ENCODE measurements at places on chromosomes 1 and 21. TPM values are rescaled to one million over a fixed set of nuclear protein-coding genes. Genes with fewer than 3 reads are reported as not detected.

DNA sequence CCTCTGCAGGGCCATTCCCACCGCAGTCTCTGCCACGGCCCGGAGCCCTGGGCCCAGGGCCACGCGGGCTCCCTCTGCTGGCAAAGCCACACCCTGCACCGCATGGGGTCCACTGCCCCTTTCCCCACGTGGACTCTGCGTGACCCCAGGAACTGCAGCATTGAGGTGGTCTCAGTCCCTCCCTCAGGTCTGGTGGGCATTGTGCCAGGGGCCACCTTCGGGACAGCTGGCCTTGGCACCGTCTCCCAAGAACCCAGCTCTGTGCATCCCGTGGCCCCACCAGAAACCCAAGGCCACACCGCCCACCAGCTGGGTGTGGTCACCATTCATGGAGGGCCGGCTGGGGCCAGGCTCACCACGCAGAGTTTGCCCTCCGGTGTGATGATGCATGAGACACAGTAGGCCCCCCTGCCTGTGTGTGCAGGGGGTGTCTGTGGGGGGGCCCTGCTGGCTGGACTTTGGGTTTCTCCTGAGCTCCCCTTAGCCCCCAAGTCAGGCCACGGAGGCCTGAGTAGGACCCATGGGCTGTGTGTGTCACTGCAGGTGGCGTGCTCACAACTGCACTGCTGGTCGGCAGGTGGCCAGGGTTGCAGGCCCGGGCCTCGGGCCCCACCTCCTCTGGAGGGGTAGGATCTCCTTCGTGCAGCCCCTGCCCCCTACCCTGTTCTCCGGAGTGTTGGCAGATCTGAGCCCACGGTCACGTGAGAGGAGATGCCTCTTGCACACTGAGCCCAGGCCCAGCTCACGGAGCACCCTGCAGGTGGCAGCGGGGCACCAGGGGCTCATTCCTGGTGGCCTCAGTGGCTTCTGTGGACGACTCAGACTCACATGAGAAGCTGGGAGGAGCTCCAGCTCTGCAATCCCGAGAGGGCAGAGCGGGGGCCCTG lies 5.8 kb downstream of the VWA1 start:
- peak; percentile 56 for DNase-seq

- no peak for DNase-seq
Observed at GRCh38 chr1:227459326-227459841, 104.0 kb upstream of the ZNF678 start.

GRCh38 chr1:14945132-14946010 lies 208.2 kb upstream of the TMEM51 start:
- no peak for DNase-seq

- no peak for DNase-seq
Observed at GRCh38 chr1:229334716-229335115, 8.1 kb downstream of the CCSAP start.

DNA sequence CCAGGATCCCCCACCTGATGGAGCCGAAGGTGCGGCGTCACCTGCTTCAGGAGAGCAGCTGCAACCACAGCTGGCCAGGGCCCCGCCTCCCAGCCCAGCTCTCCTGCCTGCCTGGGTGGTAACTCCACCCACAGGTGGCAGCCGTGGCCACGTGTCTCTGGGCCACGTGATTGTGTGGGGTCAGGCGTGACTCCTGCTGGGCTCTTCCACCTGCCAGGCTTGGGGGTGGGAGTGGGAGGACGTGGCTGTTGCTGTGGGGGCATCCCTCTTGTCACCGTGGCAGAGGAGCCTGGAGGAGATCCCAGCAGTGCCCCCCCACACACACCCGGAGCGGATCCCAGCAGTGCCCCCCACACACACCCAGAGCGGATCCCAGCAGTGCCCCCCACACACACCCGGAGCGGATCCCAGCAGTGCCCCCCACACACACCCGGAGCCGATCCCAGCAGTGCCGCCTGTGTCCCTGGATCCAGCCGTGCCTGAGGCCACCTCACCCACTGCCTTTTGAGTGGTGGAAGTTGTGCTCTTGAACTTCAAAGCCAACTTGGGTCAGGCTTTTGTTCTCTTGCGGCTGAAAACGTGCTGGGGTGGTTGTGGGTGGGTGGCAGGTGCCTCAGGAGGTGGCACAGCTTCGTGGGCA lies 32.2 kb downstream of the POFUT2 start:
- no peak for DNase-seq

The KHDRBS1 gene
- 116 TPM for polyA plus RNA-seq

The SYPL2 gene
- not detected for polyA plus RNA-seq

DNA sequence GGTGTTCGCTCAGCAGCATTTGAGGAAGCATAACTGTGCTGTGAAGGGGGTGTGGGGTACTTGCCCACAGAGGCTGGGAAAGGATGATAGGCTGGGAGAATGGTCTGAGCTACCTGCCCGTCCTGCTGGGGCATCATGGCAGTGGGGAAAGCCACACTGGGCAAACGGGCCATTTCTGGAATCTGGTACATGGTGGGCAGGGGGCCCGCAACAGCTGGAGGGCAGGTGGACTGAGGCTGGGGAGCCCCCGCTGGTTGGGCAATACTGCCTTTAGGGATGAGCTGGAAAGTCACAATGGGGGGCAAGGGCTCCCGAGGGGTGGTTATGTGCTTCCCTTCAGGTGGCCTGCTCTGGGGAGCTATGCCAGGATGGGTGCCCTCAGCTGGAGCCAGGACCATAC lies 19.2 kb upstream of the ADAM30 start:
- DNase-seq = no peak

- no peak for DNase-seq
Observed at GRCh38 chr21:15592271-15592860, 137.4 kb upstream of the USP25 start.

DNA sequence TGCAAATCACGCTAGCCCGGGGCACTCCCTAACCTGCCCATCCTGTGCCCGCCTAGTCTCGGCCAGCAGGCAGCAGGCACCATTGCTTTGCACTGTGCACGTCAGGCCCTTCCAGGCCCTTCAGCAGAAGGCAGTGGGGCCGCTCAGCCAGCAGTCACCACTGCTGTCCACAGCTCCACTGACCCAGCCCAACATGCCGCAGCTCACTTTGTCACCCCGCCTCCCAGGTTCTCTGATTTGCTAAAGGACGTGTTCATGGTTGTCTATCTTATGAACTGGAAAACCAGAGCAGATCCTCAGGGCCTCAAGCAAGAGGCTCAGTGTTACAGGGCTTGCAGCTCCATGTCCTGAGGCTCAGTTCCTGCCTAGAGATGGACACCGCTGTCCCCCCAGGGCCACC lies 14.2 kb upstream of the SPOCD1 start:
- DNase-seq = no peak

GRCh38 chr1:81044708-81045107 lies 756.0 kb upstream of the ADGRL2 start:
- DNase-seq = no peak

- no peak for DNase-seq
Observed at GRCh38 chr21:16376673-16377072, 646.9 kb downstream of the USP25 start.

- no peak for DNase-seq
Observed at GRCh38 chr1:40224040-40224439, 23.7 kb upstream of the TMCO2 start.

The KCNH1 gene
- polyA plus RNA-seq = not detected

The AMY1A gene
- not detected for polyA plus RNA-seq

- DNase-seq = no peak
Observed at GRCh38 chr1:15351310-15351709, 58.4 kb upstream of the EFHD2 start.

- DNase-seq = no peak
Observed at GRCh38 chr1:244705261-244706234, 52.6 kb downstream of the DESI2 start.

DNA sequence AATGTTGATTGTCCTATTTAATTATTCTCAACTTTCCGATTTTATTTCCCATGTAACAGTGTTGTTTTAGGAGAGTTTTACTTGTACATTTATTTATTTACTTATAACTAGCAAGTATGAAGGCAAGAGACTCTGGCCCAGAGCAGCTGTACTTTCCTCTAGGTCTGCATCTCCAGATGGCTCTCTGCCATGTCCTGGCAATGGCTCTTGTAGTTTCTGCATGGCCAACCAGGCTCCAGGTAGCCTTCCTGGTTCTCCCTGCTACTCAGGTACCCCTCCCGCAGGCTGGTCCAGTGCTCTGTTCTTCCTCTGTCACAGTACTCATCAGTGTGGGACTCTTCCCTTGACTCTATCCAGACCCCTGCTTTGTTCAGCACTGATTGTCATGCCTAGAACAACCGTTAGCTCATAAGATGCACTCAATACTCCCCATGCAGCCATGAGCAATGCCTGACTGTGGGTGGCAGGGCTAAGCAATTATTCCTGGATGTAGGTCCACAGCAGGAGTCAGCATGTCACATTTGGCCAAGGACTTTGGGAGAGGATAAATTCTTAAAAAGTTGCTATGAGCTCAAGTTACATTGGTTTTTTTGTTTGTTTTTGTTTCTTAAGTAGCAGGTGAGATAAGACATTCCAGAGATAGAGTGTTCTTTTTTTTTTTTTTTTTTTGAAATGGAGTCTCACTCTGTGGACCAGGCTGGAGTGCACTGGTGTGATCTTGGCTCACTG lies 10.9 kb upstream of the IL20 start:
- DNase-seq = no peak

- no peak for DNase-seq
Observed at GRCh38 chr1:99083338-99083737, 78.7 kb upstream of the PLPPR5 start.

GRCh38 chr1:46068525-46068924 lies 63.9 kb downstream of the PIK3R3 start:
- no peak for DNase-seq

- no peak for DNase-seq
Observed at GRCh38 chr1:233620065-233620464, 6.2 kb downstream of the KCNK1 start.

DNA sequence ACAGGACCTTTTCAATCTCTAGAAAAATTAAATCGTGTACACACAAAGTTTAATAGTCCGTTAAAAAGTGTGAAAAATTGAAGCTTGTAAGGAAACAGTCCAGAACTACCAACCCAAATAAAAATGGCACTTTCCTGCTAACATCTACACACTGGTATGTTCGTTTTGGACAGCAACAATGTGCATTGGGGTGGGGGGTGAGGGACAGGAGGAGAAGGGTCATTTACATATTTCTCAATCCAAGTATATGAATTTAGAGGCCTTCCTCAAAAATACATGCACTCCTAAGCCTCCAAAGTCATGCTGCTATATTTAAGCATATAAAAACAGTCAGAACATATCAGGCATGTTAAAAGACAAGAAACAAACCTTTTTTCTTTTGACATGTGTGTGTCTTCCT lies 2.5 kb downstream of the PPP1R15B start:
- no peak for DNase-seq

GRCh38 chr21:14979264-14979663 lies 85.5 kb downstream of the NRIP1 start:
- no peak for DNase-seq

DNA sequence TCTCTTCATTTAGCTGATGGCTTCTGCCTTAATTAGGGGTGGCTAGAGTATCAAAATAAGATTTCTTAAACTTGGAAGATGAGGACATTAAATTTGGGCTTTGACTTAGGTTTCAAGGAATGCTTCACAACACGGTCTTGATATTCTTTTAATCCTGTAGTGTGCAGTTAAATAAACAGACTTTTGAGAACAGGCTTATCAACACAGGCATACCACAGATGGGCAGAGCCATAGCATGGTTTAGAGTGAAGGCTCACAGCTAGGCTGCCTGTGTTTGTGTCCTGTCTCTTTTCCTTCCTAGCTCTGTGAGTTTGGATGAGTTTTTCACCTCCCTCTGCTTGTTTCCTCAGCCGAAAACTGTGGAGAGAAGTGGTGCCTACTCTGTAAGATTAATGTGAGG lies 102.3 kb upstream of the IPO9 start:
- DNase-seq = no peak

DNA sequence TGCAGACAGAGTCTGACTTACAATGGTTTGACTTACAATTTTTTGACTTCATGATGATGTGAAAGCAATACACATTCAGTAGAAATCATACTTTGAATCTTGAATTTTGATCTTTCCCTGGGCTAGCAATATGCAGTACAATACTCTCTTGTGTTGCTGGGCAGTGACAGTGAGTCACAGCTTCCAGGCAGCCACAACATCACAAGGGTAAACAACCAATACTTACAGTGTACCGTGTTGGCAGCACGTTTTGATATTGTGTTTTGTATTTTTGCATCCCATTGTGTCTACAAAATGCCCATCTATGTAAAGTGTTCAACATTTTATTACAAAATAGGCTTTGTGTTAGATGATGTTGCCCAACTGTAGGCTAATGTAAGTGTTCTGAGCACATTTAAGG lies 150.9 kb downstream of the NTMT2 start:
- no peak for DNase-seq

GRCh38 chr1:161768986-161769672 lies 3.0 kb downstream of the ATF6 start:
- no peak for DNase-seq

The GLMN gene
- polyA plus RNA-seq = 8.6 TPM

DNA sequence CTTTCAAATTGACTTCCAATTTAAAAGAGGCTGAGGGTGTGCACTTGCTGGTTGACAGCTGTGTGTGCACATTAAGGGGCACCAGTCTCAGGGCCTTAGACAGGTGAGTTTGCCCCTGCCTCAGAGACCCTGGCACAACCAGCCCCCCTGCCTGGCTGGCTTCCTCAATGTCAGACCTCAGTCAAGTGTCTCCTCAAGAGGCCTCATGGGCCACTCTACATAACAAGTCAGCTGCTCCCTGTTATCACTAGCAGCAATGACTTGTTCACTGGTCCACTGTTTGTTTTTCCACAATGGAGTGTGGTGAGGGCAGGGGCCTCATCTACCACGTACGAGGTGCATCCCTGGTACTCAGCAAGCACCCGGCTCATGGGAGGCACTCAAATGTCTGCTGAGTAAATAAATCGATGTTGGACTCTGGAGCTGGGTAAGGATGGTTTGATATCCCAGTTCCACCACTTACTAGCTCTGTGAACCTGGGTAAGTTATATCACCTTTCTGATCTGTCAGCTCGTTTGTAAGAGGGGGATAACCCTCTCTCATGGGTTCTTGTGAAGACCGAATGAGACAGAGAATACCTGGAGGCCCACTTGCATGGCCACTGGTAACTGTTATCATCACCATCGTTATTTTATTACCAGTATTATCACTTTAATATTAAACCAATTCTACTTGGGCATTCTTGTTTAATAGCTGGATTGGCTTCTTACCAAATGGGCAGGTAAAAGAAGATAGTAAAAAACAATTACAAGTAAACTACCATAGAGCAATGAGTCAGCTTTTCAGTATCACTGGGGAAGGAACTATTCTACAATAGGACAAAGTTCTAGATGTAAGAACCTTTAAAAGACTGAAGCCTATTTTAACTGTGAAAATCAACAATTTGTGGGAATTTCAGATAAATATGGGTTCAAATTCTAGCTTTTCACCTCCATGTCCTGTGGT lies 64.6 kb downstream of the SLC66A1 start:
- no peak for DNase-seq

Data from naive thymus-derived CD4-positive, alpha-beta T cell (primary cell).